ENCODE measurements at places on chromosomes 3 and 15.

GRCh38 chr15:51589881-51590568 is 32.5 kb downstream of the DMXL2 start:
- DNase-seq = no peak

DNA sequence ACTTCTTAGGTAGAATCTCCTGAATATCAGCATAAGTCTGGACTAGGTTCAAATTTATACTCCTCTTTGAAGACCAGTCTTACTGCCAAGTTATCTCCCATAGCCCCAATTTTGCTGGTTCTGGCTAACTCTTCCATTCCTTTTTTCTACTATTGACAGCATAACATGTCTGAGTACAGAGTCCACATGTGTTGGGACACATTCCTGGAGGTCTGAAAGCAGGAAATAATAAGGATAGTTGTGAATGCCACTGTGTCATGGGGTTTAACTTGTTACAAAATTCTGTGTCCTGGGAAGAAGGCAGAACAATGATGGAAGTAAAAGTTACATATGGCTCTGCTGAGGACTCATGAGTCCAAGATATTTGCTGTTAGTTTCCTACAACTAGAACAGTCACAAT is 57.4 kb upstream of the ZBTB20 start:
- DNase-seq = no peak

DNA sequence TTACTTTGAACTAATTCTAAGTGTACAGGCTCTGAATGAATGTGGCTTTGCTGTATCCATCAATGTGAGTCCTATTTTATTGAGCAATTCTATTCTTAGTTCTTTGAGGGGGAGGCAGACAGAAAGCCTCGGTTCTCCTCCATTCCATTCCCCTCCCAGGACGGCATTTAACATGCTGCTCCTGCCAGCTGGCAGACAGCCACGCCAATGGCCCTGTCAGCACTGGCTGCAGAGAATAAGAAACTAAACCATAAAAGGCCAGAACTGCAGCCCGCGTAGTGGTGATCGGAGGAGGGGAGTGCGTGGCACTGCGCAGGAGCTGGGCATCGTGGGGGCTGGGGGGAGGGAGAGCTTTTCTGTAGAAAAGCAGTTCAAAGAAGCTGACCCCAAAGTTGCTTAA is 76.0 kb upstream of the HACD2 start:
- peak; percentile 88 for DNase-seq

- DNase-seq = peak; percentile 24
Observed at GRCh38 chr15:48021336-48022086, 99.3 kb upstream of the SLC24A5 start.
